ENCODE measurements at places on chromosomes 2 and 18. TPM values are rescaled to one million over a fixed set of nuclear protein-coding genes. Genes with fewer than 3 reads are reported as not detected.

Gene CCDC121
- total RNA-seq = 5.3 TPM

Gene MPHOSPH10
- total RNA-seq = 54.0 TPM

Gene HAAO
- 14.1 TPM for total RNA-seq

Gene RUFY4
- 5.6 TPM for total RNA-seq

Gene CNTNAP5
- total RNA-seq = 1.5 TPM

GRCh38 chr2:42156721-42157120, 12.4 kb upstream of the EML4 start:
- DNase-seq = no peak

DNA sequence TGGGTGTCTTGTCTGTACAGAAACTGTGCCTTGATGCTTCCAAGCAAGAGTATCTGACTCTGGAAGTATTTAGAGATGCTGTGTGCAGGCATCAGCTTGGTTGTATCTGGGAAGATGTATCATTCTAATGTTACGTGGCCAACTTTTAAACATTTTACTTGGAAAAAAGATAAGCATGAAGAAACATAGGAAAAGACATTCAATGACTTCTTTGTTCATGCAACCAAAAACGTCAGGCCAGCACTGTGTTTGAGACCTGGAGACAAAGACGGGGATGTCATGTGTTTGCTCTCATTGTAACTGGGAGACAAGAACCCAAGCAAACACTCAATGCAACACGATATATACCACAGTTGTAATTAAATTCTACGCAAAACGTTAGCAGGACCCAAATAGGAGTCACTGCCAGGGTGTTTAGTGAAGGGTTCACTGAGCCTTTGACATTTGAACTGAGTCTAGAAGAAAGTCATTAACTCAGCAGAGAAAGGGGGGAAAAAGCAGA, 8.9 kb upstream of the SESTD1 start:
- DNase-seq = no peak

DNA sequence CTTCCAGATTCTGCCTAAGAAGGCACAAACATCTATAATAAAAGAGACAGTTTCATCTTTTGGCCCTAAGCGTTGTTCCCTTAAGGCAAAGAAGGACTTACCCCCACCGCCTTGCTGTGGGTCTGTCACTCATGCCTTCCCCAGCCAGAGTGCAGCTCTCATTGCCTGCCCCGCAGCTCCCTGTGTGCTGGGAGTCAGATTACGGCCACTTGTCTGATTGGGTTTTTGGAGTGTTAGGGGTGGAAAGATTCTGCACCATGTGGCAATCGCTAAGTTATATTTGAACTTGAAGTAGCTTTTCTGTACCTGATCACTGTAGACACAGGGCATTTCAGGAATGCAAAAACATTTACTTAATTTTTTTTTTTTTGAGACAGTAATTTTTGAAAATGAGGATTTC, at the start of gene AQP4:
AQP4 (minus strand) TSS at position 151 of the 400 bp plus-strand sequence; CDS start at position 133, 18 bp downstream.
- no peak for DNase-seq

GRCh38 chr2:152594022-152594766, 123.1 kb downstream of the PRPF40A start:
- no peak for DNase-seq

GRCh38 chr18:46291149-46291548, 187.0 kb downstream of the HAUS1 start:
- no peak for DNase-seq

DNA sequence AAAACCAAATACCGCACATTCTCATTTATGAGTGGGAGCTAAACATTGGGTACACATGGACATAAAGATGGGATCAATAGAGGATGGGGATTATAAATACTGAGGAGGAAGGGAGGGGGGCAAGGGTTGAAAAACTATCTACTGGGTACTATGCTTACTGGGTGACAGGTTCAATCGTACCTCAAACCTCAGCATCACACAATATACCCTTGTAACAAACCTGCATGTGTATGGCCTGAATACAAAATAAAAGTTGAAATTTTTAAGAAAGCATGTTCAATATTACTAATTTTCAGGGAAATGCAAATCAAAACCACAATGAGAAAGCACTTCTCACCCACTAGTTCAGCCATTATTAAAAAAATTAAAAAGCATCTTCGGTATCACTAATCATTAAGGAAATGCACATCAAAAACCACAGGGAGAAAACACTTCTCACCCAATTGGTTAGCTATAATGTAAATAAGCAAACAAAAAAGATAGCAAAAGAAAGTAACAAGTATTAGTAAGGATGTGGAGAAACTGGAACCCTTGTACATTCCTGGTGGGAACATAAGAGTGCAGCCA, 99.3 kb upstream of the STON1 start:
- no peak for DNase-seq

- no peak for DNase-seq
These were observed 319.3 kb upstream of the MMADHC start for GRCh38 chr2:149906886-149907285.

- DNase-seq = no peak
These were observed 297.1 kb downstream of the CLIP4 start for GRCh38 chr2:29412197-29412925.

DNA sequence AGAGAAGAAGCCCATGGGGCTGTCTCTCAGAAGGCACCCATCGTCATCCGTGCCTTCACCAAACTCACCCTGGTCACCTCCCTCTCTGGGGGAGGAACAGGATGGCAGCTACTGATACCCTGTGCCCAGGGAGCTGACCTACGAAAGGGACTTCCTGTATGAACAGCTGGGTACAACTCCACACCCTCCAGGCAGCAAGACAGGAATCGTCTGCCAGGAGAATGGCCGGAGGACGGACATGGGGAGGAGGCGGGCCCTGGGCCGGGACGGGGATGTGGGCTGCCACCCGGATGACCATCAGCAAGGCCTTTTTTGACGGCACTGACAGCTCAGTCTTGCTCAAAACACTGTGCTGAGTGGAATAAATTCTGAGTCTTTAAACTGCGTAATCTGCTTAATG, 243.6 kb downstream of the HDAC4 start:
- DNase-seq = no peak

GRCh38 chr2:97754690-97755346, 41.4 kb downstream of the ZAP70 start:
- DNase-seq = no peak

DNA sequence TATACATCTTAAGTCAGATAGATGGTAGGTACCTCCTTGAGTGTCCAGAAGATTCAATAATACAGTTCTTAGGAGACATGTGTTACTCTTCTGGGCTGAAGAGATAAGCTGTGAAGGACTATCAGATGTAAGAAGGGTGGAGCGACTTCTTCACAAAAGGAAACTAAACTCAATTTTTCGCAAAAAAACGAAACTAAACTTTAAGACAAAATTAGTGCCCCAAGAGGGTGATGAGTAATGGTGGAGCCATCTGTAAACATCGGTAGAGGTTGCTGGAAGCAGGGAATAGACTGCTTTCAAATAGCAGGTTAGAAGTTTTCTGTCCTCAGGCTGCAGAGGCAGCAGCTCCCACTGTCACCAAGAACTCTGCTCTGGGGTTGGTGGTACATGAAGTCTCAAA, 111.6 kb upstream of the TACR1 start:
- no peak for DNase-seq

DNA sequence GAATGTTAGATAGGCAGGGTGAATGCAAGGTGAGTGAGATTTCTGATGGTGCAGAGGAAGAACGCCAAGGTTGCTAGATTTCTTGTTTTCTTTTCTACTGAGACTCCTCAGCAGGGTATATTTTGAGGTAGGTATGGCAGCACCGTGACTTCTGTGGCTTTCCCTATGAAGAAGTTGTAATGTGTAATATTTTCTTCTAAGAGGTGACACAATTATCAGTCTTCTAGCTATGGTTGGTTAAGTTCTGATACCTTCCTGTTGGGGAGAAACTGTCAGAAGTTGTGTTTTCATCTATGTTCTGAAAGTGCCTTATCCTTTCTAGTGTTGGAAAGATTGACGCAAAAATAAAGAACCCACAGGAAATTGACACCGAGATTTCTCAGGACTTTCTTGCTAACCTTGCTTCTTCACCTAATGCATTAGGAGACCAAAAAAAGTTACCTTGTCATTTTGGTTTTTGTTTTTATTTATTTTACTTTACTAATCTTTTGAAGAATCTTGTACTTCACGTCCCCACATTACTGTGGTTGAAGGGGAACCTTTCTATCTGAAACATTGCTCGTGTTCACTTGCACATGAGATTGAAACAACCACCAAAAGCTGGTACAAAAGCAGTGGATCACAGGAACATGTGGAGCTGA, 11.9 kb downstream of the IL18R1 start:
- DNase-seq = no peak

Measured in ureter (tissue), 1 donor.